PC-9 (cell line): ENCODE measurements at places on chromosomes 4 and X. TPM values are rescaled to one million over a fixed set of nuclear protein-coding genes. Genes with fewer than 3 reads are reported as not detected.

The ZCCHC18 gene
- total RNA-seq = not detected in 2 replicates

The MRPL1 gene
- total RNA-seq = 16.7 and 20.3 TPM in 2 replicates

The ZFP42 gene
- total RNA-seq = not detected in 2 replicates

The BMP15 gene
- total RNA-seq = not detected in 2 replicates

The TMEM255A gene
- 9.4 and 16.7 TPM in 2 replicates for total RNA-seq

The MGARP gene
- 0.40 TPM in 1 of 2 replicates, not detected in the other for total RNA-seq

- no peak for DNase-seq
Measured at GRCh38 chr4:151687021-151687640, 73.7 kb downstream of the GATB start.

DNA sequence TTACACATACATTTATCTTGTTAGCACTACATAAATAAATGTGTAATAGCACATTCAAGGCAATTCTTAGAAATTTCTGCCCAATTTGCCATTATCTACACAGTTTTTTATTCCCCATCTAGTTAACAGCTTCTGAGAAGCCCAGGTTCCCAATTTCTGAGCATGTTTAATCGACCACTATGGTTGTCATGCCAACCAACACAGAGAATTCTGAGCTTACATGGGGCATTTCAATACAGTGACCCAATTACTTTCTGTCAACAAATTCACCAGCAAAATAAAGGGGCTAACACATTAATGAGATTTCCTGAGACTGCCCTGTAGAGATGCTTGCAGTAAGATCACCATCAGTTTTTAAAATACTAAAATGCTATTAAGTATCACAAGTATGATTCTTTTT lies 22.0 kb downstream of the GPM6A start:
- DNase-seq = no peak

GRCh38 chrX:10514891-10515290 lies 105.5 kb downstream of the MID1 start:
- no peak for DNase-seq

DNA sequence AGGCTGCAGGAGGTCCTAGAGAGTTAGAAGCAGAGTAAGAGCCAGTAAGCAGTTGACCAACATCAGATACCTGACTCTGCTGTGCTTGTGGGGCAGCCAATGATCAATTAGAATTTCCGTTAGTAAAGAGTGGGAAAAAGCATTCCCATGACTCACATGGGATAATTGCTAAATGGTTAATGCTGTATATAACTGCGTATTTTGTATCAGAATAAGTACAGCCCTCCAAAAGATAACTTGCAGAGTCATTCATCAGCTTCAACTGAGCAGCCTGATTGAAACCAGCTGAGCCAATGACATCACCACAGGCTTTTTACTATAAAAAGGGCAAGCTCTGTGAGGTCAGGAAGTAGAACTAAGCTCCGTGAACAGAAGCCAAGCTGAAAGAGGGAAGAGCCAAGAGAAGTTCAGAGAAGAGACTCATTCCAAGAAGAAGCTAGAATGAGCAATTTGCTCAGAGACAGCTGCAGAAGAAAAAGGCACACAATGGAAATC lies 67.9 kb downstream of the PPP3CA start:
- no peak for DNase-seq

DNA sequence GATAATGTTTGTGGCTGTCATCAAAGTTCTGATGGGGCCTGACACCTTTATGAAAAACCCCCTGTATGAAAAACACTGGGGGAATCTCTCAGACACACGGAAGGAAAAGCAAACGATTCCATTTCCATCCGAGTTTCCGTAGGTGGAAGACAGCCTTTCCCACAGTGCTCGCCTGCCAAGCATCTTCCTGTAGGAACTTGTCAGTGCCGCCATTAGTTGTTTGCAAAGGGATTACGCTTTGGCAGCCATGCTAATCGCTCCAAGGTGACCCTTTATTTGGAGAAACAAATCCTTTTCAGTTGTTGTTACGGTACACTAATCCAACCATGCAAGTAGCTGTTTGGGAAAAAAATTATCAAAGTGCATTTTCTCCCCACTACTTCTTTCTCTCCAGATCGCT lies 44.4 kb upstream of the STOX2 start:
- DNase-seq = no peak

- DNase-seq = no peak
Measured at GRCh38 chr4:48224606-48225005, 45.0 kb downstream of the TEC start.

- no peak for DNase-seq
Measured at GRCh38 chrX:114841051-114841450, 176.4 kb downstream of the IL13RA2 start.

- no peak for DNase-seq
Measured at GRCh38 chr4:85543832-85544231, 68.9 kb downstream of the ARHGAP24 start.

- DNase-seq = no peak
Measured at GRCh38 chrX:43808231-43808630, 74.0 kb downstream of the MAOB start.

DNA sequence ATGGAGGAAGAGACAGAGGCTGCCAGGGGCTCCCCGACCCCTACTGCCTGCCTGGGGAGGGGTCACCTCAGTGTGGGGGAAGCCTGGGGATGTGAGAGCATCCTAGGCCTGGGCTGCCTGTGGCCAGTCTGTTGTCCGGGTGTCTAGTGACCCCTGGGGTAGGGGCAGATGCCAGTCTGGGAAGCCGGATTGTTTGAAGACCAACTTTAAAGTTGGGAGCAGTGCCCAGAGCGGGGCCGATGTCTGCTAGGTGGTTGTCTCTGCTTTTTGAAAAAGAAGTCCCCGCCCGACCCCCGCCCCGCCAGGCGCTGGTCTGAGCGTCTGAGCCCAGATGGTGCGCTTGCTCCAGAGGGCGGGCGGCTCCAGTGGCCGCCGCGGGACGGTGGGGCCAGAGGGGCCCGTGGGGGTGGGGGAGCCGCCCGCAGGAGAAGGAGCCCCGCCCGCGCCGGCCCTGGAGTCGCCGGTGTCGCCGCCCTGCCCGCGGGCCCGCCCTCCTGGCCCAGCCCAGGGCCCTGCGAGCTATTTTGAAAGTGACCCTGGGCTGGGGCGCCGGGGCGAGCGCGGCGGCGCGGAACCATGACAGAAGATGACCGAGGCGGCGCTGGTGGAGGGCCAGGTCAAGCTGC lies at the start of gene DOK7:
Gene DOK7 (plus strand): TSS at position 517 of the 626 bp plus-strand sequence. CDS start 70 bp downstream, at position 587.
- peak; percentile 60 for DNase-seq

- DNase-seq = no peak
Measured at GRCh38 chr4:82481506-82481840, 51.1 kb downstream of the ENOPH1 start.

GRCh38 chr4:95835672-95836071 lies 4.2 kb upstream of the PDHA2 start:
- DNase-seq = no peak

- DNase-seq = peak; percentile 97
Measured at GRCh38 chrX:133544115-133544514, 128.8 kb upstream of the GPC4 start.

GRCh38 chr4:137213372-137214173 lies 318.7 kb downstream of the PCDH18 start:
- no peak for DNase-seq

DNA sequence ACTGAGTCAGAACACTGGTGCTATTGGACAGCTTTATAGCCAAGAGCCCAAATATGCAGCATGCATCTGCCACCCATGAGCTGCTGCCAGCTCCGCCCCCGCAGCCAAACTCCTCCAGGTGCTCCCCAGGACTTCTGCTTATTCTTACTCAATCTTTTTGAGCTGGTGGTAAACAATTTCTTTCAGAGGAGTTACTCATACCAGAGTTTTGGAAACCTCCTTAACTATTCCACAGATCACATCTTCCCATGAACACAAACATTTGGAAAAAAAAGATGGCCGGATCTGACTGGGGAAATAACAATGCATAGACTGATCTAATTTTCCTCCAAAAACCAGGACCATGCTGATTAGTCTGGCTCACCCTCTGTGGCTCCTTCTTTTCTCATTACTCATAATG lies 399.9 kb downstream of the GPM6A start:
- DNase-seq = no peak

DNA sequence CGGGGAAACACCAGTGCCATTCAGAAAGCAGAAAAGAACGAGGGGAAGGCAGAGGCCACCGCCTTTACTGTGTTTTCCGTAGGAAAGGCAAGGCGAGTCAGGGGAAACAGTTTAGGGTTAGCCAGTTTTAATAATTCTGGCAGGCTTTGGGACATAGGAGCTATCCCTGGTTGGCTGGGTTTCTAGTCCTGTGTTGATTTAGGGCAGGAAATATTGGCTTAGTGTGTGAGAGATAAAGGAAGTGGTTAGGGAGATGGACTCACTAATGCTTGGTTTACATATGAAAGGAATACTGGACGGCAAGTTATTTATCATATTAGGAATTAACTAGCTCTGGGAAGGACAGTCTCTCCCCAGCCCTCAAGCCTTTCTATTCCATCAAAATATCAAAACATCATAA lies 53.1 kb downstream of the SYNPO2 start:
- DNase-seq = no peak

- peak; percentile 10 for DNase-seq
Measured at GRCh38 chrX:72272868-72273267, 4.2 kb downstream of the RPS4X start.

GRCh38 chrX:137418086-137418485 lies 147.8 kb upstream of the ZIC3 start:
- no peak for DNase-seq

GRCh38 chrX:154727871-154728270 lies 23.0 kb downstream of the GAB3 start:
- DNase-seq = peak; percentile 28

DNA sequence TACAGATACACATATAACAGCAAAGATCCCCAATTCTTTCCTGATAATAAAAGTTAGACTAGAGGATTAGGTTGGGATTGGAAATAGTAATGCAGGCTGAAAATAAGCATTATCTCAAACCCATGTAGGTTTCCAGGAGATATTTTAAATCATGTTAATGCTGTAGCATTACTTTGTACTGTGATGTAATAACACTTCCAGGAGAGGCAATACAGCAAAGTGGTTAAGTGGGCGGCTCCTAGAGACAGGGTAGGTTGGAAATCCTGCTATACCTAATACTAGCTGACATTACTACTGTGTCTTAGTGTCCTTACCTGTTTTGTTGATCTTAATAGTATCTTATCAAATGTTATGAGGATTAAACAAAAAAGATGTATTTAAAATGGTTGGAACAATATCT lies 9.6 kb downstream of the PAICS start:
- no peak for DNase-seq

DNA sequence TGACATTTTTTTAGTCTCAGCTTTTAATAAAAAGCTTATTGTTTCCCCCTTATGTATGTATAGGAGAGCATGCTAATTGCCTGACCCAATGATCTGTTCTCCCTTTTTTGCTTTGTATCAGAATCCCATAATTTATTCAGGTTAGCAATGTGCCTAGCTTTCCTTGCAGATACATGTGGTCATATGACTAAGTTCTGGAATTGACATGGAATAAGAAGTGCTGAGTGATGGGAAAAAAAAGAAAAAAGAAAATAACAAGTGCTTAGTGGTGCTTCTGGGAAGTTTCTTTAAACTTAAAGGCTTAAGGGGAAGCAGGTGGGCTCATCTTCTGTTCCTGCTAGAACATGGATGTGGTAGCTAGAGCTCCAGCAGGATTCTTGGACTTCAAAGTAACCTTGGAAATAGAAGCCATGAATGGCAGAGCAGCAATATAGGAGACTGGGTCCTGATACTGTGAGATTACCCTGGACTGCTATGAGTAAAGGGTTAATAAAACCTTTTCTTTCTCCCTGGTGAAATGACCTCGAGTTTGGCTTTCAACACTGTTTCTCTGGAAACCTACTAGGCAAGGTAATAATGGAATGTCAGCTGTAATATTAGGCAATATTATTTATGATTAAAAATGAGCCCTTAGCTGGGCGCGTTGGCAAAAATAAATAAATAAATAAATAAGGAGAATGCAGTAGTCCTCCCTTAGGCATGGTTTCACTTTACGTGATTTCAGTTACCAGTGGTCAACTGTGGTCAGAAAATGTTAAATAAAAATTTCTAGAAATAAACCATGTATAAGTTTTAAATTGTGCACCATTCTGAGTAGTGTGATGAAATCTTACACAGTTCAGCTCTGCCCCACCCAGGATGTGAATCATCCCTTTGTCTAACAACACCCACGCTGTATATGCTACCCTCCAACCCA lies 16.7 kb upstream of the RBM41 start:
- DNase-seq = peak; percentile 38

- DNase-seq = no peak
Measured at GRCh38 chr4:169133932-169134331, 123.9 kb upstream of the CBR4 start.

DNA sequence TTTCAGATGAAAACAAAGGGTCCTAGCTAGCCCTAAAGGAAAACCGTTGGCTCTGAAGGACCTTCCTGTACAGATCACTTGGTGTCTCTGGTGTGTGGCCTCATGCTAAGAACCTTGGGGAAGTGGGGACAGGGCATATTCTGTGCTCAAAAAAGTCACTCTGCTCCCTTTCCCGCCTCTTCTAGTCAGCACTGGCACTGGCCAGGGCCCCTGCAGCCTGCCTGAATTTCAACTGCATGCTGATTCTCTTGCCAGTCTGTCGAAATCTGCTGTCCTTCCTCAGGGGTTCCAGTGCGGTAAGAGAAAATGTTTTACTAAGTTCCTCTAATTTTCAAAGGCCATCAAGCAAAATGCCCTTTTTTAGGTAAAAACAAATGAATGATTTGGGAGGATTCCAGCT lies 3.4 kb downstream of the CYBB start:
- no peak for DNase-seq

- peak; percentile 91 for DNase-seq
Measured at GRCh38 chr4:6783111-6783981, 819 bp downstream of the KIAA0232 start.

DNA sequence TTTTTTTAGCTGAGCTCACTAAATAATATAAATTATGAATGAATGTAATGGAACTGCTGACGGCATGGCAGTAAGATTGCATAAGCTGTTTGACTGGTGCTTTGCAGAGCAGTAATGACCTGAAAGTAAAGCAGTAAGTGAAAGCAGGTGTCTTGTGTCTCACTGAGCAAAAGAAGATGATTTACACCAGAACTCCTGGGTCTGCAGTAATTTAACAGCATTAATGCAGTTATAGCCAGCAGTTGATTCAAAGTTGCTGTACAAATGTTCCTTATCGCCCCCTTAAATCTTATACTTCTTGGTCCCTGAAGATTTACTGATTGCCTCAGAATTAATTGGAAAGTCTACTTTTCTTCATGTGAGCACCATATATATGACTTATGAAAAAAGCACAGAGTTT lies 187.7 kb downstream of the DCTD start:
- DNase-seq = no peak

DNA sequence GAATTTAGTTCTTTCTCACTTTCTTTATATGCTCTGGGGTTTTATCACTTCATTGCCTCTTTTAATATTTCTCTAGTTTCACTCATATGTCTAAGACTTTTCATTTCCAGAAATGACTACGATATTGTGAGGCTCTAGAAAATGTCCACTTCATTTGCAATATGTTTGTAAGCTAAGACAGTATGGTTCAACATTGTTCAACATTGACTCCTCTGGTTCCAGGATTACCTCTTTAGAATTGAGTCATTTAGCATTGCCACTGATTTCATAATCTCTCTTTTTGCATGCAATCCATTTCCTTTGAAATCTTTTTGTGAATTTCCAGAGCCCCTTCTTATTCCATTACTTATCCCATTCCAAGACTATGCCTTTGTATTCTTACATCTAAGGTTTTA lies 32.3 kb downstream of the BBS12 start:
- no peak for DNase-seq
